ENCODE measurements at places on chromosomes 11 and 22.

GRCh38 chr11:20536784-20537183 lies 62.6 kb upstream of the SLC6A5 start:
- no peak for DNase-seq

DNA sequence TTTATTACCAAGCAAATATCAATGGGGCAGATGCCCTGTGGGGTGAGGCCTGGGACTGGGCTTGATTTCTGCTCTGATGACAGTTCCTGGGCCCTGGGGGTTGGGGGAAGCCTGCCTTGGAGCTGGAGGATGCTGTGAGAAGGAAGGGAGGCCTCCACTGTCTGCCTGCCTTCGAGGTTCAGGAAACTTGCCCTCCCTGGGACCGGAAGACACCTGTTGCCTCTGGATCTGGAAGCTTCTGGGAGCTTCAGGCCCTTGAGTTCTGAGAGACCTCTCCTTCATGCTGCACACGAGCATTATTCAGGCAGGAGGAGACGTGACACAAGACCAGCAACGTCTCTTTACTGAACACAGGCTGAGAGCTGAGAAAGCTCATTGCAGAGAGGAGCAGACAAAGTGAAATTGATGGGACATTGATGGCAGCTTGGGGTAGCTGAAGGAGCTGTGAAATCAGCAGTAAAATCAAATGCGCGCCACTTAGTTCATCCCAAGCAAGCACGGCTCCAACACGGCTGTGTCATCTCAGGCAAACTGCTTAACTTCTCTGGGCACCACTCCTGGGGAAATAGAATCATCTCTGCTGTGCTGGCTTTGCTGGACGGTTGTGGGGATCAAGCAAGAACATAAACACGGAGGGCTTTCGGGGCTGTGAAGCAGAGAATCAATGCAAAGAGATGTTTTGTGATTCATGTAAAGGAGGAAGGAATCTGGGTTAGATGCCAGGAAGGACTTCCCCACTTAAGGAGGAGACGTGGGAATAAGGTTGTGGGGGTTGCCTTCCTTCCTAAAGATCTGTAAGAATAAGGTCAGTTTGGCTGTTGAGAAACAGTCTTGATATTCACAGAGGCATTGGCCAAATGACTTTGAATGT lies 64.5 kb downstream of the TP53I11 start:
- no peak for DNase-seq

- no peak for DNase-seq
Observed at GRCh38 chr11:112525844-112526590, 265.4 kb upstream of the PLET1 start.

DNA sequence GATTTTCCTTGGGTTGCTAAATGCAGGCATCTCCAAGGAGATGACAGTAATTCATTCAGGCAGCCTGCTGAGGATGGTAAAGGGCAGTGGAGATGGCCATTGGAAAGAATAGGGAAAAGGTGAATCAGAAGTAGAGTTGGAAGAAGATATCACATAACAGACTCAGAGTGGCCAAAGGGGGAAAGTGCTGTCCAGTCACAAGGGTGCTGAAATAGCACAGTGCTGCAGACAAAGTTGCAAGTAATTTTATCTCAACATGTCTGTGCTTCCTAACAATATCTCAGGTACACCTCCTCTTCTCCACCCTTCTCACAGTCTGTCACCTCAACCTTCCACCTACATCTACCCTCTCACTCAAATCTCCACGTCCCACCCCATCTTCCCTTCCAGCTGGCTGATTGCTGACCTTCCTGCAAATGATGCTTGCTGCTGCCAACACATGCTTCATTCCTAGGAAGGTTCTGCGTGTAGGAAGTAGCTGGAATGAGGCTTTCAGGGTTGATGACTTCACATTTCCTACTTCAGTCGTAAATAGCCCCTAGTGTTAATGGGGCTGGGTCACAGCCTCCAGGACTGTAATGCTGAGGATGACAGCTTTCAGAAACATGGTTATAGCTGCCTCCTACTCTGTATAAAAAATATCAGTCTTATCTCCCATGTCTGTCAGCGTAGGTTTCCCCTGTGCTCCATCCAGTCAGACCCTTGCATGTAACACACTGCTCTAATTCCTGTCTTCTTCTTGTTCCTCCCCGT lies 123.9 kb downstream of the CTNND1 start:
- no peak for DNase-seq

DNA sequence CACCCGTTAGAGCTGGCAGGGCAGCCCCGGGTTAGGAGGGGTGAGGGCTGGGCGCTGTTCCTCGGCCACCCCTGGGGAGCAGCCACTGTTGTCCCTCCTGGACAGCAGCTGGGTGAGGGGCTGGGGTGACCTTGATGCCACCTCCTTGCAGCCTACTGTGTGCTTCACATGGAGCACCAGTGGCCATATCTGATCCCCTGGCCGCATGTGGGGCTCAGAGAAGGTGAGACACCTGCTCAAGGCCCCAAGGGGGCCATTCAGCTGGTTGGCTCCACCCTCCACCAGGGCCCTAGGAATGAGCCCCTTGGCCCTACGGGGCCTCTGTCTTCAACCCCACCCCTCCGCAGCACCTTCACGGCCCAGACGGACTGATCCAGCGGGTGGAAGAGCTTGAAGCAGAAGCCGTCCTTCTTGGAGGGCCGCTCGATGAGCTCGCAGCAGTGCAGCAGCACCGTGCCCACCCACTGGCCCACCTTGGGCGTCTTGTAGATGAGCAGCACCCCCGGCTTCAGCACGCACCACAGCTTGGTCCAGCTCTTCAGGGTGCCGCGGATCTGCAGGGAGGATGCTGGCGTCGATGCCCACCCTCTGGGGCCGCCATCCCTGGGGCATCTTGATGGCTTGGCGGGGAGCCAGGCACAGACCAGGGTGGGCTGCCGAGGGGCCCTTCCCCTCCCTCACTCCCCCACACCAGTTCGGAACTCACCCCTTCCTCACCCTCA lies 44.9 kb downstream of the OSBPL5 start:
- DNase-seq: no peak

DNA sequence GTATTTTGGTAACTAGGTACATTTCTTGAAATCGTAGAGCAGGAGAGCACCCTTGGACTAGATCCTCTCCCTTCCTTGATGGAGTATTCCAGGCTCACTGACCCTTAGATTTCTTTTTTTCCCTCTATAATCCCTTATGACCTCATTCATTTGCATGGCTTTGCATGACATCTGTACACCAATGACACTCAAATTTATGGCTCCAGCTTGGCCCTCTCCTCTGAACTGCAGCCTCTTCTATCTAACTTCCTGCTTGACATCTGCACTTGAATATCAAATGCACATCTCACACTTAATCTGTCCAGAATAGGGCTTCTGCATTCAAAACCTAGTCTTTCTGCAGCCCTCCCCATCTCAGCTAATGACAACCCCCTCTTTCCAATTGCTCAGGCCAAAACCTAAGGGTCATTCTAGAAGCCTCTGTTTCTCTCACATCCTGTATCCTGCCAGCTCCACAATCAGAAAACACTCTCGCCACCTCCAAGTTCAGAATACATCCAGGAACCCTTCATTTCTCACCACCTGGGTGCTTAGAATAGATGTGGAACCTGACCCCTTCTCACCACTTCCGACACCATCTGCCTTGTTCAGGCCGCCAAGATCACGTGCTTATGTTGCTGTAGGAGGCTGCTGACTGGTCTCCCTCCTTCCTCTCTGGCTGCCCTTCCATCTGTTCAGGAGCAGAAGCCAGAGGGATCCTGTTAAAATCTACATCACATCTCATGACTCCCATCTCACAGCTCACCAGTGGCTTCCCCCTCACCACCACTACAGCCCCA lies 138.9 kb upstream of the MTNR1B start:
- no peak for DNase-seq

DNA sequence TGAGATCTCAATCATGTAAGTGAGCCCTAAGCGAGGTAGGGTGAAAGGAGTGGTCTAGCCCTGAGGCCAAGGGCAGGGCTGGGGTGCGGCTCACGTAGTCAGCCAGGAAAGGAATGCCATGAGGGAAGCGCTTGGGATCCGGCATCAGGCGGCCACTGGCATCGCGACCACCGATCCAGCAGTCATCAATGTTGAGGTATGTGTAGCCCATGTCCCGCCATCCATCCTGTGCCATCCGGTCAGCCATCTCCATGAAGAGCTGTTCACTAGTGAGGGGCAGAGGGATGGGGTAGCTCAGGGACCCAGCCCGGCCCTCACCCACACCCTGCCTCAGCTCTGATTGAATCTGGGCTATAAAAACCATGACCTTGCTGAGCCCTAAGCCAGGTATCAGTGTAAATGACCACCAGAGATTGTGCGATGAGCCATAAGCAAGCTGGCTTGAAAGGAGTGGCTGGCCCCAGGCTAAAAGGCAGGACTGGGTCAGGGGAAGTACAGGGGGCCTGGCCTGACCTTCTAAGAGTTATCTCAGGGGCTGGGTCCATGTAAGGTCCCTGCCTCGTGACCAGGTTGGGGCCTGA lies 2.9 kb downstream of the NAGA start:
- no peak for DNase-seq

DNA sequence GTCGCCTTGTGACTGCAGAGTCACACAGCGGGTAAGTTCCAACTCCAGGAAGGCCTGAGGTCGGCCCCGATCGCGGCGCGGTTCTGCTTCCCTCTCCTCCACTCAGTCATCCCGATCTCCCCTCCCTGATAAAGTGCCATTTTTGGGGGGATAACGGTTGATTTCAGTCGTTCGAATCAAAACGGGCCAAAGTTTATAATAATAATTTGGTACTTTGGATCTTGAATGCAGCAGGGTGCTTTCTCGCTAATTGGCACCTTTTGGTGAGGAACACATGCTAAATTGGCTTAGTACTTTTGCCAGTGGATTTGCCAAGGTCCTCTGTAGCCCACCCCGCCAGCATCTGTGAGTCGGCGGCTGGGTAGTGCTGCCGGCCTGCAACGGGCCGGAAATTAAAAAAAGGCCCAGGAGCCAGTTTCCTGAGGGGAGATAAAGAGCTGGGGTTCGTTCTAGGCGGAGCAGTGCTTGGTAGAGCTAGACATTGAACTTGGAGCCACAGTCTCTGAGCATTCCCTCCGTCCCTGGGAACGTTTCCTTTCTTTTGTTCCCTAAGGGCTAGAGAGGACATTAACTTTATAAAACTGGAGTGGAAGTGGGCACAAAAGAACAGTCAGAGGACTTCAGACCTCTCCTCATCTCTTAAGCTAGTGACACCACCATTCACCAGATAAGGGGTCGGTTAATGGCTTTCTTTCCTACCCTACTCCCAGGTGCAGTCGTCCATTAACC lies 997 bp downstream of the UBE2L3 start:
- DNase-seq: no peak

- DNase-seq: no peak
Observed at GRCh38 chr11:74011360-74012073, 2.6 kb upstream of the UCP3 start.

GRCh38 chr11:107780136-107780535 lies 68.3 kb upstream of the SLN start:
- DNase-seq: no peak

GRCh38 chr11:76124905-76125770 lies 81.2 kb downstream of the WNT11 start:
- DNase-seq: no peak

GRCh38 chr11:45879803-45880686 lies 5.4 kb upstream of the MAPK8IP1 start:
- DNase-seq: no peak

GRCh38 chr11:15775015-15775541 lies 581.3 kb downstream of the SOX6 start:
- DNase-seq: no peak

- no peak for DNase-seq
Observed at GRCh38 chr11:68408512-68408911, 52.0 kb upstream of the PPP6R3 start.

GRCh38 chr11:87719326-87720073 lies 455.7 kb downstream of the RAB38 start:
- no peak for DNase-seq

DNA sequence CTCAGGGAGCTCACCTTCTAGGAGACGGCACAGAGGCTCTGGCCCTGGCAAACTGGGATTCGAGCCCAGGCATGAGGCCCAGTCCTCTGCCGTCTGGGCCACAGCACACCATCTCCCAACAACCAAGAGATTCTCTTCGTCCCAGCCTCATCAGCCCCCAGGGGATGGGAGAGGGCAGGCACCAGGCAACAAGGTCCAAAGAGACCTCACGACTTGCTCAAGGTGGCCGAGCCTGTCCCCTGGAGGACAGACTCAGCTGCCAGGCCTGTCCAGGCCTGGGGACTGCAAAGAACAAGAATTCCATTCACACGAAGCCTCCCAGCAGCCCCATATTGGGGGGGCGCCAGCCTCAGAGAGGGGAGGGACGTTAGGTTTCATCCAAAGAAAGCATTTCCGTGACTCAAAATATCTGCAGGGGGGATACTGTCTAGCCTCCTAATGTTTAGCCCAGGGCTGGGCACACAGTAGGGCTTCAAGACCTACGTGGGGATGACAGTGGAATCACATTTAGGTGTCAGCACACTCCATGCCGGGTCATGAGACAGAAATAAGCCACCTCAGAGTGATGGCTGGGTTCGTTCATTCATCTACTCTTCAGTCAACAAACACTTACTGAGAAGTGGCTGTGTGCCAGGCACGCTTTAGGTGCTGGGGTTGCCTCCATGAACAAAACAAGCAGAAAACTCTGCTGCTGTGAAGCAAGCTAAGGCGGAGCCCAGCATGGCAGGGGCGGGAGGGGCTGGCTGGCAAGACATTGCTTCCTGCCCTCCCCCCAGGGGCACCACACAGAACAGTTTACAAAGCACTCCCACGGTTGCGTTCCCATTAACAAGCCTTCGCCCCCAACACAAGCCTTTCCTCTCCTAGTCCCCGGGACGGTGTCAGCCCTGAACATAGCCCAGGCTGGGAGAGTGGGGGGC lies 1.2 kb downstream of the CARNS1 start:
- DNase-seq: no peak

DNA sequence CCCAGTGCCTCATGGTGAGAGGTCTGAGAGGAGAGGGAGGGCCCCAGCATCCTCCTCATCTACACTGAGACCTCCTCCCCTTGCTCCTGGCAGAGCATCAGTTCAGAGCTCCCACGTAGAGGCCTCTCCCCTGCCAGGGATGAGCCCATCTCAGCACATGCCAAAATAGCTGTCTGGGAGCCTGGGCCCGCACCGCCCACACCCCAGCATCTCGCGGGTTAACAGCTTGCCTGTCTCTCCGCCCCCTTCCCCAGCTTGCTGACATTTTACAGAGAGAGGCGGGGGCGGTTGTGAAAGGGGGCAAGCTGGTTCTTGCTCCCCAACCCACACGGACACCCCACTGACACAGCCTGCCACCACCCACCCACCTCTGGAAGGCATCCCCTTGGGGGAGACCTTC lies 6.4 kb downstream of the DGKZ start:
- no peak for DNase-seq

GRCh38 chr11:133814588-133815100 lies 30.7 kb downstream of the SPATA19 start:
- DNase-seq: no peak

DNA sequence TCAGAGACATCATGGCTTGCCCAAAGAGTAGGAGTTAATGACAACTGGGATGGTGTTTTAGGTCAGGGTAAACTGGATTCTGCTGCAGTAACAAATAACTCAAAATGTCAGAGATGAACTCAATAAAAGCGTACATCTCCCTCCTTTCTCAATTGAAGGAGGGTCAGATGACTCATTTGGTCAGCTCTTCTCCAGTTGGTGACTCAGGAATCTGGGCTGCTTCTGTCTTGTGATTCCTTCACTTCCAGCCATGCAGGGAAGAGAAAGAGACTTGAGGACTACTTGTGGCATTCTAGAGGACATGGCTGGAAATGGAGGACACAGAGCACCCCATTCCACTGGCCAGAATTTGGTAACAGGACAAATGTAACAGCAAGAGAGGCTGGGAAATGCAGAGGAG lies 3.2 kb upstream of the SYT13 start:
- DNase-seq: no peak

Measured in esophagus squamous epithelium (tissue), 5 donors.